ENCODE measurements at places on chromosomes 11 and 22.

- DNase-seq, result no peak
These were observed 171.2 kb downstream of the OPCML start for GRCh38 chr11:133360860-133361688.

GRCh38 chr11:23021287-23021863, 161.1 kb upstream of the CCDC179 start:
- peak; percentile 57 for DNase-seq

DNA sequence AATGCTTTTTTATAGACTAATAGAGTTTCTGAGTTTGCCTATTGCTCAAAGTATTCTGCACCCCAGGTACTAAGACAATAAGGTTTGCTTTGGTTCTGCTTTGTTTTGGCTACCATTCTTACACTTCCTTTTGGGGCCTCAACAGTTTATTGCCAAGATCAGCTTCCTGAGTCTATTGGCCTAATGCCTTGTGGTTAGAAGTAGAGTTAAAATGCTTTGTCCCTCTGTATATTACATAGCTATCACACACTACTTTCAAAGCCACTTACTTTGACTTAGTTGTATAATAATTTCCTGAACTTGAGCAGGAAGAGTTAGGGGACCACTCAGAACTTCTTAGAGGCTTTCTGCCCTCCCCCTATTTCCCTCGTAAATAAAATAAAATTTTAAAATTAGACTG, 96.5 kb downstream of the DLG2 start:
- DNase-seq, result no peak

DNA sequence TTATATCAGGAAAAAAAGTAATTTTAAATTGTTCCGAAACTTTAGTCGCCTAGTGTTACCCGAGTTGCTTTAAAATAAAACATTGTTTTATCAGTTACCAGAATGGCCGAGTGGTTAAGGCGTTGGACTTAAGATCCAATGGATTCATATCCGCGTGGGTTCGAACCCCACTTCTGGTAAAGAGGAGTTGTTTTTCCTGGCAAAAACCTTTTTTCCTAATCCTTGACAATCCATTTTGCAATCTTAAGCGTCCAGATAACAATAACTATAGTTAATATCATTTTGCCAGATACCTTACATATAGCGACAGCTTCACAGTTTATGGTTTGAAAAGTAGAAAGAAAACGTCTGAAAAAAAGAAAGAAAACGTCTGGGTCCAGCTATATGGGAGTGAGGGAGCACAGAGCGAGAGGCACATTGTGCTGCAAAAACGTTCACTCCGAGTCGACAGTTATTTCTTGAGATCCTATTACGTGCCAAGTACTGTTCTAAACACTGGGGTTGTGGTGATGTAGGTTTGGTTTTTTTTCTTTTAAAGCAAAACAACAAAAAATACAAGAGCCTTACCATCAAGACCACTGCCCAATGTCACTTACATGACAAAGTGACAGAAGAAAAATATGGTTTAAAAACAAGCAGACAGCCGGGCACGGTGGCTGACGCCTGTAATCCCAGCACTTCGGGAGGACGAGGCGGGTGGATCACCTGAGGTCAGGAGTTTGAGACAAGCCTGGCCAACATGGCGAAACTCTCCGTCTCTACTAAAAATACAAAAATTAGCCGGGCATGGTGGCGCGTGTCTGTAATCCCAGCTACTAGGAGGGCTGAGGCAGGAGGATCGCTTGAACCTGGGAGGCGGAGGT, 40.6 kb downstream of the OR4D9 start:
- DNase-seq, result no peak

GRCh38 chr22:28547132-28547842, 132.4 kb downstream of the TTC28 start:
- DNase-seq, result no peak

- DNase-seq, result no peak
These were observed 34.5 kb downstream of the CSTPP1 start for GRCh38 chr11:46970913-46971625.

DNA sequence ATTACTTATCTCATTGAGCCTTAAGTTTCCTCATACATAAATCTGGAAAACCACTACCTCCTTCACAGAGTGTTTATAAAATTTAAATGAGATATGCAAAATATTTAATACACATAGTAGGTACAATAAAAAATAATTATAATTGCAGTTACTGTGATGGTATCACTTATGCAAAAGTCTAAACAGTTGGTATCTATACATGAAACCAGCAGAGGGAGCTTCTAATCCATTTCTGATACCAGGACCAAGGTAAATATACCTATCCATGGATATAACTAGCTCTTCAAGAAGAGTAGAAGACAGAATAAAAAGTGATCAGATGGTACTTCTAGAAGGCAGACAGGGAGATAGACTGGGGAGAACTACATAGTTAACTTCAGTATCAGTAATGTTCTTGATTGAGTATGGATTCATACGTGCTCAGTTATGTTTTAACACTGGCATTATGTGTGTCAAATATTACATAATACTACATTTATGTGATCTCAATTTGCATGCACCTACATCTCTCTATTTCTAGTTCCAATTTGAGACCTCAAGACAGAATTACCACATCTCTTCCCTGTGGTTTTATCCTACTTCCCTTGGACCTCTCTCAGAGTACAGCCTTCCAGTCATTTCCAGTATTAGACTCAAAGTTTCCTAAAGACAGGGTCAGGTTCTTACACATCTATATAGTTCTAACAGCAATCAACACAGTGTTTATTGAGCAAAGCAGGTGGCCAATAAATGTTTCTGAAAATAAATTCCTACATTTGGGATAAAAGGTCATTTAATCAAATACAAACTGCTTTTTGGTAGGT, 13.7 kb upstream of the TSG101 start:
- peak; percentile 63 for DNase-seq

GRCh38 chr11:76820184-76820566, 37.0 kb downstream of the TSKU start:
- no peak for DNase-seq

DNA sequence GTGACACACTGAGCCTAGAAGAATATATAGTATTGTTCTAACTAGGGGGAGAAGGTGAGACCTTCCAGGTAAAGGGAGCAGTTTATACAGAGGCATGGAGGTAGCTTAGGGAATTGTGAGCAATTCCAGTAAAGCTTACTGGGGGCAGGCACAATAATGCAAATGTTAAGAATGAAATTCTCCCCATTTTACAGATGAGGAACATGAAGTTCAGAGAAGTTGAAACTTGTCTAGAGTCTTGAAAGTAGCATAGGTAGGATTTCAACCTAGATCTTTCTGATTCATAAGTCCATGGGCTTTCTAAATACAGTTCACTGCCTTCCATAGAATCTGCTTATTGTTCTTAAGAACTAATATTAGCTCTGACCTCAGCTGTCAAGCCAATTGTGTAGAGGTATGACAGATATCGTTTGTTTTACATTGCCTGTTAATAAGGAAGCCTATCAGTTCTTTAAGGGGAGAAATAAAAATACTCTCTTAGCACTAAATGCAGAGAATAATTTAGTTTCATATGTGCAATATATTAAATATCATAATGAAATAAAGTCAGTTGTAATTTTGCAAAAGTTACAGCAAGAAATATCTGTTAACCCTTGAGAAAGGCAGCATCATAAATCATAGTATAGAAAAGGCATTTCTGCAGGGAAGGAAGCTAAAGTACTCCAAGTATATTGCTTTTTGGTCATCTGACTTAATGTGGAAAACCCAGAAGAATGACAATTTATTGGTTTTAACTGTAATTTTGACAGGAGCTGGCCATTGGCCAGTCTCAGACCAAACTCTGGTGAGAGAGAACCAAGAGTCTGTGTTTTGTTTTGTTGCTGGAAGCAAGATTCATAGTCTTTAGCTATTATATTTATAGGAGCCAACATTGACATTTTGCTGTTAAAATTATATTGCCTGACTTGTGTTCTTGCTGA, 181.8 kb downstream of the UVRAG start:
- DNase-seq, result no peak

DNA sequence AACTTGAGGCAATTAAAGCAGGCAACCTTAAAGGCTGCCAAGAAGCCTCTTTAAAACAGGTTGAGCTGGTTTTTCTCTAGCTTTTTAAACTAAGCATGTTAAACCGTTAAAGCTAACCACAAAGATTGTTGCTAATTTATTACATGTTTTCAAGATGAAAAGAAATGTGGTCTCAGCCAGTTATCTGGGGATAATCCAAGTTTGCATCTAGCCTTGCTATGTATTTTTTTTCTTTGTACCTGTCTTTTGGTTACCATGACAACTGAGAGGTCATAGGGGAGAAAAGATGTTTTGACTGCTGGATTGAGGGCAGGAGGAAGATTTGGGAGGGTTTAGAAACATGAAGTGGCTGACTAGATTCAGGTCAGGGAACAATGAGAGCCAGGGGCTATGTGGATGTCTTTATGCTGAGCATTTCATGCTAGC, 19.2 kb upstream of the PGM2L1 start:
- no peak for DNase-seq

GRCh38 chr11:4826425-4826824, 5.3 kb downstream of the OR51F2 start:
- no peak for DNase-seq

DNA sequence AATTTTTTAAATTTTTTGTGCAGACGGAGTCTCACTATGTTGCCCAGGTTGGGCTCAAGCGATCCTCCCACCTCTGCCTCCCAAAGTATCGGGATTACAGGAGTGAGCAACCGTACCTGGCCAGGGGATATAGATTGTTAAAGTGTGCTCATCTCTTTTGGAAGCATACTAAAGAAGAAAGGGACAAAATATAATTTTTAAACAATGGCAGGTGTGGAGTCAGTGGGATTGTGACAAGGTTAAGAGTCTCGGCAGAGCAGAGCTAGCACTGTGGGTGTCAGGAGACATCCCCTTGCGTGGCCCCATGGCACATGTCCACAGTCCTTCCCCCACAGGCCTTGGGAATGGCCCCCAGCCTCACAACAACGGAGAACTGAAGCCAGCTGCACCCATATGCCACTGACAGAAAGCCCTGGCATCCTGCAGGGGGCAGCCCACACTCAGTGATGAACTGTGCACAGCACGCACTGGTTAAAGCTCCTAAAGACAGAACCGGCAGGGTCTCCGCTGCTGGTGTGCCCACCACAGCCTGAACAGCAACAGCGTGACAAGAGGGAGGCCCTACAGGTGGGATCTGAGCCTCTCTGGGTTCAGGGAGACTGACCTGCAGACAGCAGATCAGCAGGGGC, 29.9 kb downstream of the SERPIND1 start:
- DNase-seq, result peak; percentile 48

- DNase-seq, result no peak
These were observed 6.3 kb downstream of the GUCY1A2 start for GRCh38 chr11:107011977-107012376.
